ENCODE measurements at places on chromosomes 3 and 15.

- no peak for DNase-seq
Measured at GRCh38 chr3:89312141-89312540, 204.7 kb downstream of the EPHA3 start.

GRCh38 chr3:113167825-113168801 is 43.2 kb upstream of the BOC start:
- DNase-seq, result no peak

DNA sequence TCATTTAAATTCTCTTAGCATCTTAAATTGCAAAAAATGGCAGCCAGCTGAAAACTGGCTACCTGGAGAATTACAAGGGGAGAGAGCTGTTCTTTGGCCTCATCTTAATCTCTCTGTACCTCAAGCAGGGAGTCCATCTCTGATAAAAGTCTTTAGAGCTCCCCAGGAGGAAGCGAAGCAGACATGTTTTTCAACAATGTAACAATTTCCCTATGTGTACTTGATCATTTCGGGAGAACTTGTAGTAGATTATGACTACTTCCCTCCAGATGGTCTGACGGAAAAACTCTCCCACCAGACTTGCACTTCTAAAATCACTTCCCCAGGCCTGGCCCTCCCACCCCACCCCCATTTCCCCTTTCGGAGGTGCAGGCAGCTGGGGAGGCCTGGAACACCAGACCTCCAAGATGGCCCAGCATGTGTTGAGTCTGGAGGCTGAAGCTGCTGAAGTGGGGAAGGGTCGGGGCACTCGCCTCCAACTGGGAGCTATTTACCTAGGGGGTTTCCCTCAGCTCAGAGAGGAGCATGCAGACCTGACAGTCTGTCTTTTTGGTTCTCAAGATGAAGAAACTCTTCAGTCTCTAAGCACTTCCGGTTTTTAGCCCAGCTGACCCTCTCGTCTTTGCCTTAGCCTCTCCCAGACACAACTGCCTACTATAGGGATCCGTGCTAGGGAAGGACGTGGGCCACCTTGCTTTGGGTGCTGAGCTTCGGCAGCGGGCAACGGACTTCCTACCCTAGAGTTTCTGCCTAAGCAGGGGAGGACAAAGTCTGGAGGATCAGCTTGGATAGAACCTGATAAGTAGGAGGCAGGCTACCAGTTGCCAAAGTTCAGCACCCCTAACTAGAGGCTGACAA is 164.0 kb upstream of the TBL1XR1 start:
- no peak for DNase-seq

GRCh38 chr15:45720183-45720582 is 85.4 kb downstream of the SQOR start:
- DNase-seq, result no peak

DNA sequence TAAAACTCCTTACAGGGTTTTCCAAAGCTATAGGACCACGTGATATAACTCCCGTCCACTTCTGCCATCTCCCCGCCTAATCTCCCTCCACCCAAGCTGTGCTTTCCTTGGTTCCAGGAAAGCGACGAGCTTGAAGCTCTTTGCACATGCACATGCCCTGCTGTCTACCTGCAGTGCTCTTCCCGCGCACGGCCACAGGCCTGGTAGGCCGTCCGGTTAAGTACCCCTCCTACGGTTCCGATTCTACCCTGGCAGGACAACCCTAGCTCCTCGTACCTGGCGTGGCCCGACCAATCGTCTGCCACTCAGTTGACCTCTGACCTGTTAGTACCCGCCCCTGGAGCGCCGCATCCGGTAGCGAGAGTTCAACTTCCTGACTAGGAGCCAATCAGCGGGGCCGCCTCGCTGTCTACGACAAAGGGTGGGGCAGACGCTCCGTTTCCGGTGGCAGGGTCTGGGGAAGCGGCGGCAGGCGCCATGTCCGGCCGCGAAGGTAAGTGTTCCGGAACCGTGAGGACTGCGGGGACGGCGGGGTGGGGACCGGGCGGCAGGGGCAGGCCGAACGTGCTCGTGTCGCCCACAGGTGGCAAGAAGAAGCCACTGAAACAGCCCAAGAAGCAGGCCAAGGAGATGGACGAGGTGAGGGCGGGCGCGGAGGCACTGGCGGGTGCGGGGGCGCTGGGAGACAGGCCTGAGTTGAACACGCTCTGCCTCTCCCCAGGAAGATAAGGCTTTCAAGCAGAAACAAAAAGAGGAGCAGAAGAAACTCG is at the start of the genes CCDC51 and TMA7:
CCDC51 (minus strand) TSS at position 300 of the 770 bp plus-strand sequence. CDS start 4,991 bp downstream, outside the sequence.
TMA7 (plus strand) TSS at position 438 of the 770 bp plus-strand sequence; CDS start at position 478, 40 bp downstream.
- DNase-seq, result peak; percentile 96

DNA sequence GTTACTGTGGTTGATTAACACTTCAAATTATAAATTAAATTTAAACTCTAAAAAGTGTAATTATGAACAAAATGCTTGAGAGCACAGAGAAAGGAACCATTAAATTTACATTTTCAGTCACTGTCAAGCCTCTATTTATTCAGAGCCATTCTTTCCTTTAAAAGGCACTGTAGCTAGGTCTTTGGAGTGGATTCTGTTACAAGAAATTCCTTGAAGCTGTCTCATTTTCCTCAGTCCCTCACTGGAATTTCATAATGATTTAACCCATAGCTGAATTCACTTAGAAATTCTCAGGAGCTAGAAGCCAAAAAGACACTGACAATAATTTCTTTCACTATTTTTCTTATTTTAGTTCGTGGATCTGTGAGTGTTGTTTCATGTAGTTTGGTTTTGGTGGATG is 81.2 kb upstream of the TCF12 start:
- no peak for DNase-seq

Data from HCT116 (cell line).